ENCODE measurements at places on chromosomes 3 and 15.

DNA sequence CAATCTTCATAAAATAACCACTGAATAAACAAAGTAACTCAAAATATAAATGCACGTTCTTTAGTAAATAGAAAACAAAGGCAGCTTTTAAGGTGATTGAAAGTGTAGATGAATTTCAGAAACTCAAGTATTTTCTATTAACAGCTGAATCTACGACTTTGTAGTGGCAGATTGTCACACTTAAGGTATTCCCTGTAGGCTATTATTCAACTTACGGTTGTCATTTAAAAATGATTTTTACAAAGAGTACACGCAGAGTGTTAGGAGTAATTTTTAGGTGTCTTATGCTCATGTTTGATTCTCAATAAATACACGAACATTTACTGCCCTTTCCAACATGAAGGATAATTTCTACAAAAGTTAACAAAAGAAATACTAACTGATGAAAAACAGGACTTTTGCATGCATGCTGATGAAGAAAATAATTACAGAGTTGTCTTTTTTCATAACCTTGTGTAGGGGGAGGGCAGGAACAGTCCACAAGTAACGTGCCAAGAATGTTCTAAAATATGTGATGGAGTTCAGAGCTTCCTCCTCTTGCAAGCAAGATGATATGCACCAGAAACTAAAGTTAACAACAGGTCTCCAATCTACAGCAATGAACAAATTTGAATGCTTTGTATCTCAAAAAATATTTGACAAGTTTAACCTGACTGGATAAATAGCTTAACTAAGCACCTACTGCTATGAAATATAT lies 16.7 kb downstream of the DCBLD2 start:
- DNase-seq: peak; percentile 78

- DNase-seq: no peak
These were observed 26.2 kb downstream of the MAGEF1 start for GRCh38 chr3:184685646-184686045.

DNA sequence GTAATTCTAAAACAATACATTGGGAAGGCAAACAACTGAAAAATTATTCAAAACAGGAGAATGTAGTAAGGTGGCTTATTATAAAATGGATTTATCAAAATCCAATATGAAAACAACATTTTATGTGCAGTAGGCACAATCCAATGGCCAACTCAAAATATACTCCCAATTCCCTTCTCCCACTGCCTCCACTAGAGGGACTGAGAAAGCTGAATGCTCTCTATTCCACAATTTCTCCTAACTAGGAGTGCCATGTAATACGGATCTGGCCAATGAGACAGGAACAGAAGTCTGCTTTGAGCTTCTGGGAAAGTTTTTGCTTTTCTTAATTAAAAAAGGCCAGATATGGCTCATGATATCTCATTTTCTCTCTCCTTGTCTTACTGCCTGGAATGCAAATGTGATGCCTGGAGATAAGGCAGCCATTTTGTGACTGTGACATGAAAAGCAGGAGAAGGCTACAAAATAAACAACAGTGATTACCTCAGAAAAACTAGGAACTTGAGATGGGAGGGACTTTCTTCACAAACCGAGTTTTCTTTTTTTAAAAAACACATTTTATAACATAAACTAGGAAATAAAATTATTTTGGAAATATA lies 18.8 kb upstream of the VGLL4 start:
- DNase-seq: peak; percentile 56

GRCh38 chr3:137061186-137061585 lies 103.4 kb downstream of the IL20RB start:
- DNase-seq: no peak

GRCh38 chr3:130480736-130481135 lies 36.2 kb upstream of the COL6A6 start:
- peak; percentile 24 for DNase-seq

- DNase-seq: peak; percentile 77
These were observed 33.5 kb downstream of the BCL2L10 start for GRCh38 chr15:52078876-52079700.

GRCh38 chr3:167502401-167502800 lies 28.6 kb upstream of the SERPINI2 start:
- no peak for DNase-seq

DNA sequence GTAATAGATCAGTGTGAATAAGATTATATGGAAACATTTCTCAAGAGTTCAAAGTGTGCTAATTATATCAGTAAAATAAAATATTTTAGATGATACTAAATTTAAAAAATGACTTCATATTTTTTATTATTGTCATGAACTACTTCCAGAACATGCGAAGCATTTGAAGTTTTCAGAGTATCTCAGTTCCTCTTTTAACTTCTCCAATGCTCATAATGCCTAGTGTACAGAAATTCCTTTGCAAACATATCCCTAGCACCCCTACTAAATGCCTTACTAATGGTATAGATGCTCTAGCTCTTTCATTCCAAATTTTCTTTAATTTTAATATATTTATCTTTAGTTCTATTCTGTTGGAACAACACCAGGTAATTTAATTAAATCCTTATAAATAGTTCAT lies 580.4 kb downstream of the CADM2 start:
- no peak for DNase-seq

DNA sequence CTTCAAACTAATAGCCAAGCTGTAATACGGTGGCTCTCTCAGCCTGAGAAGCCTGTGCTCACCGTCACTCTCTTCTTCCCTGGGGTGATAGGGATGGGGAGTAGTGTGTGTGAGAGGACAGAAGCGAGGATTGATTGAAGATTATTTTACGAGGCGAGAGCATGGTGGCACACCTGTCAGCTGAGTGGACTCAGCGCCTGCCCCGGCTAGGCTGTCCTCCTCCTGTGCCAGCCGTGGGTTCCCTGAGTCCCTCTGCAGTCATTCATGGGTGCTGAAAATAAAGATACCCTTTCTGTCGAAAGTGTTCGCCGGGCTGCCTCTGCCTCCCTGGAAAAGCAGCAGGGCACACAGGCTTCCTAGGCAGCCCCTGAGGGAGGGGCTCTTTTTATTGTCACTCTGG lies 124.1 kb downstream of the PGPEP1L start:
- no peak for DNase-seq

DNA sequence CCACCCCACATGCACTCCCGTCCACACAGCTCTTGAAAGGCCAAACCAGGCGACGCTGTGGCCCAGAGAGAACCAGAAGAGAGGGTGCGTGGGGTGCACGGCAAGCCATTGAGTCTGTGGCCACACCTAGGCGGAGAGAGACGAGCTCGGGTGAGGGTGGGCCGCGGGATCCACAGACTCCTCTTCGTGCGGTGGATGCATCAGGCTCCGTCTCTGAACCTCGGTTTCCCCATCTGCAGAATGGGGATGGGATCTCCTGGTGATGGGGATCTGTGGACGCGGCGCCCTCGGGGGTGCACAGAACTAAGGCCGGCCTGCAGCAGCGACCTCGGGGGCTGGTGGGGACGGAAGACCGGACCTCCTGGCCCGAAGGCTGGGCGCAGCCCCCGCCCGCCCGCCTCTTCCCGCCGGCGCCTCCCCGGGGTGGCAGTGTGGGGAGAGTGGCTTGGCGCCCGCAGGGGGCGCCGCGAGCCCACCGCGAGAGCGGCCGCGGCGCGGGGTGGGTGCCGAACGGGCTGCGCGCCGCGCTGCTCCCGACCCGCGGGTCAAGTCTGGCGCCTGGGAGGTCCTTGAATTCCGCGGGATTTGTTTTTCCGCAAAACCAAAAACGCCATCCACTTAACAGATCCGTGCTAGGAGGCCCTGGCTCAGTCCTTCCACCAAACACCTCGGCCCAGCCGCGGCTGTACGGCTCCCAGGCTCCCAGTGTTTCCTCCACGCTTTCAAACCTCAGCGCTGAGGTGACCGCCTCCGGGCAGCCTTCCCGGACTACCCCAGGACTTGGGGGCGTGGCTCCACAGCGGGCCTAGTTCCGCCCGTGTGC lies 13.2 kb upstream of the ADPGK start:
- peak; percentile 49 for DNase-seq

GRCh38 chr3:15330031-15330596 lies 2.3 kb downstream of the SH3BP5 start:
- no peak for DNase-seq

- DNase-seq: no peak
These were observed 184.0 kb downstream of the GOLGA6L6 start for GRCh38 chr15:20357481-20358065.

GRCh38 chr3:18417904-18418572 lies 7.1 kb downstream of the SATB1 start:
- DNase-seq: no peak

GRCh38 chr15:26767169-26767670 lies 5.6 kb downstream of the GABRB3 start:
- no peak for DNase-seq

- DNase-seq: peak; percentile 82
These were observed 1.6 kb downstream of the THBS1 start for GRCh38 chr15:39582286-39582976.

DNA sequence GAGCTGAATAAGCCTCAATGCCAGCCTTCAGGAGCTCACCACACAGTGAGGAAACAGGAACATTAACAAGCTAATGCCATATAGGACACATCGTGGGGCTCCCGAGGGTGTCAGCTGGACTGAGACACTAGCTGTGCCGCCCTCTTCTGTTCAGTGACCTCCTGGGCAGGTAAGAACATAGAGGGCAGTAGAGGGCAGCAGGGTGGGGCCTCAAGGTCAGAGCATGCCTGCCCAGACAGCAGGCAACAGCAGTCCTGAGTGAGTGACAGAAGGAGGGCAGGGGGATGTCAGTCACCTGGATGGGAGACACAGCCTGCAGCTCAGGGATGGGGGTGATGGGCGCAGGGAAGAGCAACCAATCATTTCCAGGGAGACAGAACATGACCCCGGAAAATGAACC lies 15.5 kb downstream of the NTRK3 start:
- no peak for DNase-seq

- peak; percentile 94 for DNase-seq
These were observed 7.8 kb upstream of the SUMF1 start for GRCh38 chr3:4474683-4475490.

- no peak for DNase-seq
These were observed 29.6 kb downstream of the SQOR start for GRCh38 chr15:45664451-45664850.

- DNase-seq: peak; percentile 85
These were observed 44.0 kb downstream of the PSMD6 start for GRCh38 chr3:63979093-63979885.

- peak; percentile 3 for DNase-seq
These were observed 99.8 kb downstream of the SLMAP start for GRCh38 chr3:57855943-57856342.

DNA sequence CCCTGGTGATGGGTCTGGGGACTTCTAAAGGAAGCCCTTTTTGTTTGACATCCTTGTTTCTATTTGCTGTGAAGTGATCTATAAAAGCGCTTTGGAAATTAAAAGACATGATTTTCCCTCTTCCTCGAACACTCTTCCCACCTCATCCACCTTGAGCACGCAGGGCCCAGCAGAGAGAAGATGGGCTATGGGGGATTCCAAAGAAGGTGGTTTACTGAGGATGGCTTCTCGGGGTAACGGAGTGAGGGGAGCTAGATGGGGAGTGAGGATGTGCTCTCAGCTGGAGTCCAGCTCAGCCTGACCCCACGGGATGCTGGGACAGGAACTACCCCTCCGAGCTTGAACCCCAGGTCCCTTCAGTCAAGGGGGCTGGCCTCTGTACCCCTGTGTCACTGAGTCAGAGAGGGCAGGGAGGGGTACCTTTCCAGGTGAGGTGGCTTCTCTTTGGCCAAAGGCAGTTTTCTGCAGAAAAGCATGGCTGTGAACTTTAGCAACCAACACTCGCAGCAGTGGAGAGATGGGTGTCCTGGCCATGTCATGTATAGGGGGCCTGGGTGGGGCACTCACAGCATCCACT lies 180.7 kb upstream of the SMAD3 start:
- no peak for DNase-seq

DNA sequence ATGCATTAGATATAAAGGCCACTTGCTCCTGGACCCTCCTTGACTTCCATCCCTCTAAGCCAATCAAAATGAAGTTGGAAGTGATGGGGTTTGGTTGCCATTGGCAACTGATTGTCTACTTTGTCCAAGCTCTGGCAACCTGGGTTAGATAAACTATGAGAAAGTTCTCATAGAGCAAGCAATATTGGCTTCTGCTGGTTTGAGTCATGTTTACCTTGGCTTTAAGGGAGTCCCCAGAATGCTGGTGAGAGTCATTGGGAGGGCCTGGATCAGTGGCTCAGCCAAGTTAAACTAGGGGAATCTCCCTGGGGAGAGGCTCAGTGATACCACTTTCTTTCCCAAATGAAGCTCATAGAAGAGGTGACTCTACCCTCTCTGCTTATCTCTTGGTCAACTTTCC lies 176.3 kb upstream of the ROPN1 start:
- no peak for DNase-seq

GRCh38 chr3:186219211-186219638 lies 110.3 kb upstream of the ETV5 start:
- no peak for DNase-seq

Measured in cardiac fibroblast (primary cell).